MG63 (cell line): ENCODE measurements at places on chromosomes 1 and 21. TPM values are rescaled to one million over a fixed set of nuclear protein-coding genes. Genes with fewer than 3 reads are reported as not detected.

DNA sequence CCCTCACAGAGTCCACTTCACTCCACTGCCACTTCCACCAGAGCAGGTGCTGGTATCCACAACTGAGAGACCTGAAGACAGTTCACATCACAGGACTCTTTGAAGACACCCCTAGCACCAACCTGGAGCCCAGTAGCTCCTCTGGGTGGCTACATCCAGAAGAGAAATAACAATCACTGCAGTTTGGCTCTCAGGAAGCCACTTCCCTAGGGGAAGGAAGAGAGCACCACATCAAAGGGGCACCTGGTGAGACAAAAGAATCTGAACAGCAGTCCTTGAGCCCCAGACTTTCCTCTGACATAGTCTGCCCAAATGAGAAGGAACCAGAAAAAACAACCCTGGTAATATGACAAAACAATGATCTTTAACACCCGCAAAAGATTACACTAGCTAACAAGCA lies 113.2 kb downstream of the TENT5C start:
- no peak for DNase-seq

DNA sequence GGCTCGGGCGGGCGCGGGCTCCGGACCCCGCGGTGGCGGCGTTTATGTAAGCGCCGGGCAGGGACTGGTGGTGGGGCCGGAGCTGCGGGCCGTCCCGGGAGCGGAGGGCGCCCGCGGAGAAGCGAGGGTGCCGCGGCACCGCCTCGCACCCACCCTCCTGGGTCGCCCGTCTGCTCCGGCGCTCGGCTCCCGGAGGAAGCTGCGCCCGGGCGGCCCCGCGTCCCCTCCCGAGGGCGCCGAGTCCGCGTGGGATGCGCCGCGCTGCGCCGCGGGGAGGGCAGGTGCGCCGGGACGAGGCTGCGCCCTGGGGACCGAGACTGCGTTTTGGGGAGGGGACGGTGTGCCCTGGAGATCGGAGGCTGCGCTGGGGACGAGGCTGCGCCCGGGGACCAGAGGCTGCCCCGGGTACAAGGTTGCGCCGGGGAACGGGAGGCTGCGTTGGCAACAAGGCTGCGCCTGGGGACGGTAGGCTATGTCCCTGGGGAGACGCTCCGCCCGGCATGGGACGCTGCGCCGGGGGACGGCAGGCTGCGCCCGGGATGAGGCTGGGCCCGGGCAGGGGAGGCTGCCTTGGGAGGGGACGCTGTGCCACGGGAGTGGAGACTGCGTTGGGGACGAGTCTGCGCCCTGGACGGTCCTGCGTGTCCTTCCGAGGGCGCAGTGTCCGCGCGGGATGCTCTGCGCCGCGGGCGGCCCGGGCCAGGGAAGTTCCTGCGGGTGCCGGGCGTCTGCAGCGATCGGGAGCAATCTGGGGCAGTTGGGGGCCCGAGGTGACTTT lies 627 bp downstream of the ADARB1 start:
- no peak for DNase-seq

GRCh38 chr1:99570486-99571089 lies 75.3 kb upstream of the PALMD start:
- no peak for DNase-seq

- no peak for DNase-seq
Observed at GRCh38 chr1:9801909-9802308, 21.9 kb downstream of the CLSTN1 start.

DNA sequence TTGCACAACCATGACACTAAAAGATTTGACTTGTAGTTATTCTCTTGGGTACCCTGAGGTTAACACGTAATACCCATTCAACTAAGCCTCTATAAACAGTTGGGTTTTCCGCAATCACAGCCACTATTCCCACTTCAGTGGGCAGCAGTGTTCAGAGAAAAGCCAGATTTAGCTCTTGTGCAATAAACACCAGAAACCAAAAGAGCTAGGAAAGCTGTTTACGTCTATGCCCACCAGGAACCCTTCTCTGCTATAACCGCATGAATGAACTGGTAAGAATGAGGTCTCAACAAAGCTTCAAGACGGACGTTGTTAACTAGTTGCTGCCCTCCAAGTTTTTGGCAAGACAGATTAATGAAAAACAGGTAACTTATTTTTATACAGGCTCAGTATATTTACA lies 101.3 kb downstream of the SLC45A1 start:
- DNase-seq: no peak

DNA sequence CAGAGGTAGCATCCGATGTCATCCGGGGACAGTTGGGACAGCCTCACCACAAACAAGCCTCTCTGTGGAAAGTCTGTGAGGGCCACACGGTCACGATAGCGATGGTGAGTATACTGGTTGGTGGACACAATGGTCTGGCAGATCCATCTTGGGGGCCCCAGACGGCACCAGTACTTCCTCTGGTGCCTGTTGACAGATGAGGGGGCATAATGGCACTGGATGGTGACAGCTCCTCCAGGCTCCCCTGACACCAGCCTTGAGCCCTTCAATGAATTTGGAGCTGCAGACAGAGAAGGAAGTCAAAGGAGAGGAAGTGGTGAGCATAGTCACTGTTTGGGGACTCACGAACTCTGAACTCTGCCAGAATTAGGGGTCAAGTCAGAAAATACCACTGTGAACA lies 8.0 kb downstream of the FCAMR start:
- DNase-seq: no peak

DNA sequence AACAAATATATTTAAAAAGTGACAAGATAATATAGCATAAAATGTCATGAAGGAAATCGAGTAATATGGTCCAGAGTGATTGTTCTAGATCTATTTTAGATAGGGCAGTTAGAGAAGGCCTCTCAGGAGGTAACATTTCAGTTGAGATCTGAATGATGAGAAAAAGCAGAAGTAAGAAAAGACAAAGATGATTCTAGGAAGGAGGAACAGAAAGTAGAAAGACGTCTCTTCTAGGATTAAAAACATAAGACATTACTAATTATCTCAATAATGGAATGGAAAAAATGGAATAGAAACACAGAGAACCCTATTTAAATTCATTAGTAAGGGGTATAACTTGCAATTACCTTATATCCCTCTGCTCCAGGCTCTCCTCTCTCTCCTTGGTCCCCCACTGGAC lies 130.0 kb upstream of the ZNHIT6 start:
- DNase-seq: no peak

GRCh38 chr1:110130113-110130591 lies 17.9 kb downstream of the UBL4B start:
- no peak for DNase-seq

GRCh38 chr1:207752456-207752998 lies 673 bp downstream of the CD46 start:
- DNase-seq: peak; percentile 39

DNA sequence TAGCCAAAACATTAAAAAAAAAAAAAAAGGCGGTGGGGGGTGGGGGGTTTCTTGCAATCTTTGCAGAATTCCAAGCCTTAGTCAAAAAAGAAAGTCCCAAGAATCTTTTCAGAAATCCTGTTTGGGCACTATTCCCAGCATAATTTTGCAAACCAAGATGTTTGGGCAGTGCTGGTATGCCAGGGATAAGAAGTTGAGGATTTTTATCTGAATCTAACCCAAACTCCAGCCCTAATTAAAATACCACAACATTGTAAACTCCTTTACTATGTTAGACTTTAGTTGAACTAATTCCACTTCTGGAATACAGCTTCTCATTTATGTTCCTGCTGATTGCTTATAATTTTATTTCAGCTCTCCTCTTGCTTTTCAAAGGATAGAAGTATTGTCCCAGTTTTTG lies 504.1 kb upstream of the ADGRL2 start:
- DNase-seq: no peak

GRCh38 chr1:89047734-89048133 lies 17.3 kb downstream of the GBP1 start:
- DNase-seq: no peak

GRCh38 chr1:175040324-175040879 lies 17.2 kb upstream of the MRPS14 start:
- no peak for DNase-seq

DNA sequence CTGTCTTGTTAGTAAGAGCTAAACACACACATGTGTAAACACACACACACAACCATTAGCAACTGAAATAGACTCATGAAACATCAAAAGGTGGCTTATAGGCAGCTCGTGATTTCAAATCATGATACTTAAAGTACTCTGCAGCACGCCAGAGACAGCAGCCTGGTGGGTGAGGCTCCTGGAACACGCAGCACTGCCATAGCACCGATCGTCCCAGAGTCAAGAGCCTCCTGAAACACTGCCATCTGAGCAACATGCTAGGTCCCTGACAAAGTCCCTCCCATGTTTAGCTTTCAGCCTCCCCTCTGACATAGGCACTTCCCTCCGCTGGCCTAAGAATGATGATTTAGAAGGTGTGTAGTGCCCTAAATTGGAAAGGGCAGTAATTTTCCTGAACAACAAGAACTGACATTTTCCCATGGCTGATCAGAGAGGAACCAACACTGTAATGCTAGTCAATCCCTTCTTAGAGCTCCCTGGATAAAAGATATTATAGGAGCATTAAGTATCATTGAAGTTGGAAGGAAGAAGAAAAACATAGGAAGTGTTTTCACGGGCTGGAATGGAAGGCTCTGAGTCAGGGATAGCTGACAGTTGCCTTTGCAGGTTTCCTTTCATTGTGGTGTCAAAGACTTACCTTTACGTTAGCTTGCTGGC lies 14.1 kb upstream of the DPT start:
- DNase-seq: no peak

DNA sequence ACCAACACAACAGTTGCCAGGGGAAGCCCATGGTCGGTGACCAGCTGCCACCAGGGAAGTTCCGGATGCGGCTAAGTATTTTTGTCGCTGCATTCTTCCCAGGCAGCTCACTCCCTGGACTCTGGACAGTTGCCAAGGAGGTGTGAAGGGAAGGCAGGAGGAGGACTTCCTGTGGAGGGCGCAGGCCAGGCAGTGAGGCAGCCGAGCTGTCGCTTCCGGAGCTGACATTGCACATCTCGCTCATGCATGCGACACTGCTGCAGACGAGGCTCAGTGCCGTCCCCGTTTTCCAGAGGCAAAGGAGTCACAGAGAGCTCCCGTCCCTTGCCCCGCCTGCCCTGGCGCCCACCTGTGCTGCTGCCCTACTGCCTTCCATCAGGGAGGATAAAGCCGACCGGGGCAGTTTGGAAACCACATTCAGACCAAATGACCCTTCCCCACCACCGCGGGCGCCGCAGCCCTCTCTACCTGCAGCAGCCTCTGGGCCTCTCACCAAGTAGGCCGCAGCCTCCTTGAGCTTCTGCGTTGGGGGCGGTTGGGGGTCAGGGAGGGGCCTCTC lies 81.4 kb downstream of the NENF start:
- peak; percentile 27 for DNase-seq

- DNase-seq: peak; percentile 53
Observed at GRCh38 chr1:232968965-232969364, 18.6 kb downstream of the NTPCR start.

The HLX gene
- total RNA-seq: 2.0 and 5.6 TPM in 2 replicates

The SH2D1B gene
- total RNA-seq: not detected in 2 replicates

The FOXO6 gene
- not detected in 2 replicates for total RNA-seq

The KRTAP21-2 gene
- not detected in 2 replicates for total RNA-seq

The SMIM1 gene
- total RNA-seq: not detected in 2 replicates

The S100A3 gene
- total RNA-seq: 0.81 and 3.4 TPM in 2 replicates

The MAP1LC3C gene
- total RNA-seq: 2.2 and 3.3 TPM in 2 replicates

The IGSF21 gene
- total RNA-seq: not detected in 2 replicates

The GSTM5 gene
- total RNA-seq: not detected in 2 replicates
